Panc1 (cell line): ENCODE measurements at places on chromosomes 11 and 22.
A peak's percentile ranks its signal among the peaks of the same experiment; 100 is the strongest.

GRCh38 chr22:26547426-26547825 is 35.2 kb upstream of the TFIP11 start:
- H3K4me1 ChIP-seq: no peaks in the 10 kb centered on the region
- H3K27ac ChIP-seq: no peak overlapping the region
- no peak overlapping the region for H3K4me3 ChIP-seq
- H3K27me3 ChIP-seq: no peaks in the 10 kb centered on the region

GRCh38 chr11:111148953-111149352 is 96.6 kb upstream of the POU2AF2 start:
- H3K4me1 ChIP-seq: no peaks in the 10 kb centered on the region
- H3K27me3 ChIP-seq: no peaks in the 10 kb centered on the region
- no peaks in the 10 kb centered on the region for H3K36me3 ChIP-seq
- H3K4me3 ChIP-seq: no peak overlapping the region
- H3K27ac ChIP-seq: no peak overlapping the region

GRCh38 chr11:30521297-30522071 is 64.7 kb downstream of the MPPED2 start:
- no peaks in the 10 kb centered on the region for H3K4me1 ChIP-seq
- H3K27me3 ChIP-seq: no peaks in the 10 kb centered on the region
- no peaks in the 10 kb centered on the region for H3K36me3 ChIP-seq
- H3K4me3 ChIP-seq: no peak overlapping the region
- no peak overlapping the region for H3K27ac ChIP-seq

DNA sequence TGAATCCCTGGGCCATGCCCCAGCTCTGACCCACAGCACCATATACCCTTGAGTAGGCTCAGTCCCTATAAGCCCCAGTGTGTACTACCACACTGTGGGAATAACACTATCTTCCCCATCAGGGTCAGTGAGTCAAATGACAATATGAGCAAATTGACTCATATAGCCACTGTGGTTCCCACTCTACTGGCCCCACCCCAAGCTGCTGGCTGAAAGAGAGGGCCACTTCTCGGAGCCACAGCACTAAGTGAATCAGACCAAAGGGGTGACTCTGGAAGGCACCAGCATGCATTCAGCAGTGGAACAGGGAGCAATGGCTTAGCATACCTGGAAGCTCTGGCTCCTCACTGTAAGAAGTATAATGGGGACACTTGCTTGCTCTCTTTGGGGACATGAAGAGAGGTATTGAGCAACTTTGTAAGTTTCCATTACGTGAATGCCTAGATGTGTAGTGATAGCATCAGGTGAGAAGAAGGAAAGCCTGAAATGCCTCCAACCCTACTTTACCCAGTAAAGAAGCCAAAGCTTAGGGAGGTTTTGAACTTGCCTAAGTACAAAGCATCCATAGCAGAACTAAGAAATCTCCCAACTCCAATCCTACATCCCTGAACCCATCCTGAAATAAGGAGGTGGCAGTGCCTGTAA is 13.5 kb downstream of the CD59 start:
- H3K27me3 ChIP-seq: no peaks in the 10 kb centered on the region
- no peak overlapping the region for H3K4me3 ChIP-seq

DNA sequence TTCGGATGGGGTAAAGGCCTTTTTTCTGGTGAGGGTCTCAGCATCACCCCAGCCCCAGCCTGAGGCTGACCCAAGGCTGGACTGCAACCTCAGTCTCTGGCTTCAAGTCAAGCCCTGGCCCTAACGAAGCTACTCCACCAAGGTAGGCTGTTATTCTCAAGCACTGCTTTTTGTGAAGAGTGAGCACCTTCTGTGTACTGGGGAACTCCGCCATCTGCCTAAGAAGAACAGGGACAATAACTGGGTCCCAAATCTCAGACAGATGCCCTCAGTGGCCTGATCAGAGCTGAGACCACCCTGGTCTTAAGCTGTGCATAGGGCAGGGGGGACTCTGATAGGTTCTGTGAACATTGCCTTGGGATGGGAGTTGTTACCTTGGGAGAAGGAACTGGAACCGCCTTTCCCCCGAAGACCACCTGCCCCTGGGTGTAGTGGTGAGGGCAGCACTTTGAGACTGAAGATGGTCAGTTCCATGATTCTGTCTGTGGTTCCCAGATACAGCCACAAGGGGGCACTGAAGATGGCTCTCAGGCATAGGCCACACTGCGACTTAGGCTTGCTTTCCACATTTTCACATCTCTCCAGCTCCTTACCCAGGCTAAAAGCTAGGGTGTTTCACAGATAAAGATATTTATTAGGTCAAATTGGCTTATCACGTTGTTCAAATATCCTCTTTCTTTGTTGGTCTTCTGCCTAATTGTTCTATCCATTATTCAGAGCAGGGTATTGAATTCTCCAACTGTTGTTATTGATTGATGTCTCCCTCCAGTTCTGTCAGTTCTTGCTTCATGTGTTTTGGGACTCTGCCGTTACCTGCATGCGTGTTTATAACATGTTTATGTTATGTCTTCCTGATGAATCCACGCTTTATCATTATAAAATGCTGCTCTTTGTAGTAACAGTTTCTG is 11.8 kb upstream of the UVRAG start:
- H3K27me3 ChIP-seq: no peaks in the 10 kb centered on the region
- peak; percentile 76 for DNase-seq
- H3K27ac ChIP-seq: no peak overlapping the region
- H3K36me3 ChIP-seq: no peaks in the 10 kb centered on the region
